ENCODE measurements at places on chromosomes 6 and 20. TPM values are rescaled to one million over a fixed set of nuclear protein-coding genes. Genes with fewer than 3 reads are reported as not detected.

GRCh38 chr20:62819494-62820174 is 2.8 kb downstream of the COL9A3 start:
- DNase-seq, result no peak

DNA sequence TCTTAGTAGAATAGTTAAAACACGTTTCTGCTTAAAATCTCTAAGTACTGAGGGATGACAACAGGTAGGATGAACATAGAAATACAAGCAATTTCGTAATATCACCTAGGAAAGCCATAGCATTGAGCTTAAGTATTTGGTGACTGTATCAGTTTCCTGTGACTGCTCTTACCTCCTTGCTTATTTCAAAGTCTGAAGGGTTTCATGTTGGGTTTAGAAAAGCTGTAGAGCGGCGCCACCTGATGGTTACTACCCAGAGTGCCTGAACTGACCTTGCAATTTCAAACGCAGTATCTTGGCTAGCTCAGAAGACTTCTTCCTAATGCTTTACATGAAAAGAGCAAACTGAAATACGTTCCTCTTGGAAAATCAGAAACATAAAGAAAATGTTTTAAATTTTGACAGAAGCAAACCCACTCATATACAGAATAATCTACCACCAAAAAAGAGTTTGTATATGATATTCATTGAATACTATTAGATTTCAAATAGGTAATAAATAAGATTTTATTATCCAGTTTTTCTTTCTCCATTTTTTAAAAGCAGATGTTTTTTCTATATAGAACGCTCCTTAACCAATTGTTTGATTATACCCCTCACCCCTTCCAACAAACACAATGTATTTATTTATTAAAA is 82.3 kb upstream of the RIPOR2 start:
- DNase-seq, result no peak

GRCh38 chr6:53309901-53310300 is 38.8 kb downstream of the ELOVL5 start:
- DNase-seq, result no peak

GRCh38 chr6:70738028-70738427 is 70.3 kb downstream of the SMAP1 start:
- DNase-seq, result no peak

DNA sequence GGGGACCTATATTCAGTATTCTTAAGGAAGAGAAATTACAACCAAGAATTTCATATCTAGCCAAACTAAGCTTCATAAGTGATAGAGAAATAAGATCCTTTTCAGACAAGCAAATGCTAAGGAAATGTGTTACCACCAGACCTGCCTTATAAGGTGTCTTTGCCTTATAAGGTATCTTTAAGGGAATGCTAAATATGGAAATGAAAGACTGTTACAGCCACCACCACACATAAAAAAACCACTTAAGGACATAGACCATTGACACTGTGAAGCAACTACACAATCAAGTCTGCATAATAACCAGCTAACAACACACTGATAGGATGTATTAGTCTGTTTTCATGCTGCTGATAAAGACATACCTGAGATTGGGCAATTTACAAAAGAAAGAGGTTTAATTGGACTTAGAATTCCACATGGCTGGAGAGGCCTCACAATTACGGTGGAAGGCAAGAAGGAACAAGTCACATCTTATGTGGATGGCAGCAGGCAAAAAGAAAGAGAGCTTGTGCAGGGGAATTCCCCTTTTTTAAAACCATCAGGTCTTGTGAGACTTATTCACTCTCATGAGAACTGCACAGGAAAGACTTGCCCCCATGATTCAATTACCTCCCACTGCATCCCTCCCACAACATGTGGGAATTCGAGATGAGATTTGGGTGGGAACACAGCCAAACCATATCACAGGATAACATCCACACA is 119.2 kb upstream of the LAMA2 start:
- DNase-seq, result no peak

DOK5 gene
- 0.75 TPM for total RNA-seq

ARHGAP40 gene
- total RNA-seq, result not detected

AKAP12 gene
- total RNA-seq, result 215 TPM

GRCh38 chr20:4252005-4252404 is 236.6 kb upstream of the RNF24 start:
- no peak for DNase-seq

DNA sequence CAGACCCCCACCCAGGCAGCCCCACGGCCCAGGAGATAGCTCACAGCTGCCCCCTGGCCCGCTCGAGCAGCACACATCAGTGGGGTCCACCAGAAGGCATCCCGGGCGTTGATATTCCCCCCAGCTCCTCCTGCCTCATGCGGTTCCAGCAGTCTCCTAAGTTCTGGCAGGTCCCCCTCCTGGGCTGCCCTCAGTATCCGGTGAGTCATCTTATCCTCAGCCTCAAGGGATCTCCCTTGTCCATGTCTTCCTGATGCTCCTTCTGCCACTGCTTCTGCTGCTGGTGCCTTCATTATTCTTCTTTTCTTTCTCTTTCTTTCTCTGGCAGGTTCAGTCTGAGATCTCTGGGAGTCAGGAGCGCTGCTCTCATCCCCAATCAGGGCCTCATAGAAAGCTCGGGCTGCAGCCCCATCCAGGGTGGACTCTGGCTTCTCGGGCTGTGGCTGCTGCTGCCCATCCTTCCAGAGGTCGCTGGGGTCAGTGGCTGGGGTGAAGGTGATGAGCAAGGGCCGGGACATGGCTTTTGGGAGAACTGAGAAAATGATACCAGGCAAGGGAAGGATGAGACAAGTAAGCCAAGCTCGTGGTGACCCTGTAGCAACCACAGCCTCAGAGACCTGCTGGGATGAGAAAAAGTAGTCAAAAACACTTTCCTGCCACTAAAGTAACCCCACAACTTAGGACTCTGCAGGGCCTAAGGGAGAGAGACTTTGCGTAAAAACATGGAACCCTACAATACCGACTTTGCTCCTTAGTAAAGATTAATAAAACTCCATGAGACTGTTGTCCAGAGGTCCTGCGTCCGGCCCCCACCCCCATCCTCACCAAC is 622 bp downstream of the GPANK1 start:
- no peak for DNase-seq

All from esophagus muscularis mucosa (tissue), 4 donors.